RWPE2 (cell line): ENCODE measurements at places on chromosomes 4 and X.

- no peak for DNase-seq
These were observed 886.4 kb upstream of the ADGRL3 start for GRCh38 chr4:60313611-60314178.

DNA sequence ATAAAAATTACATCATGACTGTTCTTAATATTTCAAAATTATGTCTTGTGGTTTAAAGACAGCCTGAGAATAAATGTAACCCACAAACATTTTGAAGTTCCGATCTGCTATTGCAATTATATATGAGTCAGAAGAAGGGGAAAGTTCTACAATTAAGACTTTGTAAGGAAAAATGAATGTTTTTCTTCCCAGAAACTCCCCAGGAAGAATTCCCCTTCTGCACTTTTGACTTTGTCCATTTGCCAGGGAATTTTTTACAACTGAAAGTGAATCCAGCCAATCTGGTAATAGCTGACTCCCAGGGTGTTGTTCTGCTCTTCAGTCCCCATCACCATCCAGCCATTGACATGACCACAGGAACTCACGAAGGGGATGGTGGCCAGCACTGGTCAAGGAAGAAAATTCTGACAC lies 61.6 kb upstream of the NOCT start:
- no peak for DNase-seq

- DNase-seq: no peak
These were observed 13.9 kb downstream of the LRAT start for GRCh38 chr4:154757713-154758112.

GRCh38 chr4:15244354-15244753 lies 183.5 kb upstream of the C1QTNF7 start:
- no peak for DNase-seq

GRCh38 chr4:81346719-81347118 lies 125.0 kb downstream of the RASGEF1B start:
- no peak for DNase-seq

- no peak for DNase-seq
These were observed 63.4 kb downstream of the DCTD start for GRCh38 chr4:182853731-182854330.

GRCh38 chrX:20382082-20382481 lies 115.4 kb upstream of the RPS6KA3 start:
- no peak for DNase-seq

- no peak for DNase-seq
These were observed 644.1 kb upstream of the PITX2 start for GRCh38 chr4:111266937-111267336.

- DNase-seq: no peak
These were observed 59.1 kb downstream of the SMIM20 start for GRCh38 chr4:25972984-25973745.

GRCh38 chr4:34733185-34733941 lies 1511.0 kb downstream of the ARAP2 start:
- no peak for DNase-seq

DNA sequence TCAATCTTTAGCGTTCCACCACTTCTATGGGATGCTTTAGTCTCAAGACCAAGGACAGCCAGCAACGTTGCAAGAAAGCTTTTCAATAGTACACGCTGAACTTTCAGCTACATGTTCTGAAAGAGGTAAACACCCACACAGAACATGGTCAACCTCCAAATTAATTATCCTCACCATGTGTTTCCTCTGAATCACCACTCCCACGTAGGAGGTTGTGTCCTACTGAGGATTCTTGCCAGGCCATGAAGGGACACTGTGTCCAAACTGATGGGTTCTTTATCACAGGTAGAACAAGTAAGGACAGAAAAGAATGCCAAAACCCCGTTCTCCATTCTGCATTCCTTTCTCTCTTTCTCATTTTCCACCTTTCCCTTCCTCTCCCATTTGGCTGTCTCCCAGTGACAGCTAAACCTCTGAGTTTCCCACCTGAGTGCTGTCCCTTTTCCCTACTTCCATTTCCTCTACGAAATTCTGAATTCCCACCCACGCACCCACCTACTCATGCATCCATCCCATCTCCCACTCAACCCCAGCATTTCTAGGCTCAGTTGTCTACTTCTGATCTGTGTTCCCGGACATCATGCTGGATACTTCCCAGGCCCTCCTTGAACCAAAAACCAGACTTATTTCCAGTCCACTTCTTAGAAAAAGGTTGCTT lies 29.0 kb upstream of the GPM6B start:
- no peak for DNase-seq

DNA sequence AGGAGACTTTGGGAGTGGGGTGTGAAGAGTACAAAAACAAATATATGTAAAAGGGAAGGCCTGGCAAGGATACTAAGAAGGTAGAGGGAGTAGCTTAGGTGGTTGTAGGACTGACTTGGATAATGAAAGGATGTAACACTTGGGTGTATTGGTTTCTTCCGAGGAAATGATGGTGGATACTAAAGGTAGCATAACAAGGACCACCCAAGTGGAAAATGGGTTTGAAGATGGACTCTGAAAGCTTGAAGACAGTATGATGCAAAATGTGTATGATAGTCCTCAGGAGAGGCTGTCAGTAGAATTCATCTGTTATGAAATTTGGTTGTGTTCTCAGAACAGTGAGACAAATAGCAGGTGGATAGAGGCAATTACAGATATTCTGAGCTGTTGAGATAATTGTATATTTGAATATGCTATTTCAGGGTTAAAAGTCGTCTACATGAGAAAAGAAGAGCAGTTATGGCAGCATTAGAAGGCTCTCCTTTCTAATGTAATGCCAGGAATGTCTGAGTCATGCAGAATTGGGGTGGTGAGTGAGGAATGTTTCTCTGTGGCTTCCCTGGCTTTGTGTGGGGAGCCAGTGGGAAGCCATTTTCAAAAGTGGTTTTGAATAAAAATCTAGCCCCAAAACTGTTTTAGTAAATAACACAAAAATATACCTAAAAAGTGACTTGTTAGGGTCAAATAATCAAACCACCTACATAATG lies 75.6 kb downstream of the FHIP1A start:
- no peak for DNase-seq

DNA sequence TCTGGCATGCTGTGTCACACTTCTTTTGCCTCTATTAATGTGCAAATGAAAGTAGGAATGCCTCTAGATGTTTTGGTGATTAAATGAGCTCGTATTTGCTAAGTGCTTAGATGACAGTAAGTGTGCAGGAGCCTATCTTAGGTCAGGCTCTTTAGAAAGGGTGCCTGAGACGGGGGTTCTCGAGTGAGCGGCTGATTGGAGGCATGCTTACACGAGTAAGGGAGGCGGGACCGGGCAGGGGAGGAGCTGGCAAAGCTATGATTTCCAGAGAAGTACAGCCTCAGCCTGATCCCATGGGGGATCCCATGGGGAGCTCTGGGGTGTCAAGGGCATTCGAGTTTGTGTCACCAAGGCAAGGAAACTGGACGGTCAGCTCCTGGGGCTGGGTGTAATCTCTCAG lies 44.8 kb downstream of the CLDN34 start:
- no peak for DNase-seq

- DNase-seq: no peak
These were observed 82.6 kb downstream of the SORBS2 start for GRCh38 chr4:185729391-185729804.

DNA sequence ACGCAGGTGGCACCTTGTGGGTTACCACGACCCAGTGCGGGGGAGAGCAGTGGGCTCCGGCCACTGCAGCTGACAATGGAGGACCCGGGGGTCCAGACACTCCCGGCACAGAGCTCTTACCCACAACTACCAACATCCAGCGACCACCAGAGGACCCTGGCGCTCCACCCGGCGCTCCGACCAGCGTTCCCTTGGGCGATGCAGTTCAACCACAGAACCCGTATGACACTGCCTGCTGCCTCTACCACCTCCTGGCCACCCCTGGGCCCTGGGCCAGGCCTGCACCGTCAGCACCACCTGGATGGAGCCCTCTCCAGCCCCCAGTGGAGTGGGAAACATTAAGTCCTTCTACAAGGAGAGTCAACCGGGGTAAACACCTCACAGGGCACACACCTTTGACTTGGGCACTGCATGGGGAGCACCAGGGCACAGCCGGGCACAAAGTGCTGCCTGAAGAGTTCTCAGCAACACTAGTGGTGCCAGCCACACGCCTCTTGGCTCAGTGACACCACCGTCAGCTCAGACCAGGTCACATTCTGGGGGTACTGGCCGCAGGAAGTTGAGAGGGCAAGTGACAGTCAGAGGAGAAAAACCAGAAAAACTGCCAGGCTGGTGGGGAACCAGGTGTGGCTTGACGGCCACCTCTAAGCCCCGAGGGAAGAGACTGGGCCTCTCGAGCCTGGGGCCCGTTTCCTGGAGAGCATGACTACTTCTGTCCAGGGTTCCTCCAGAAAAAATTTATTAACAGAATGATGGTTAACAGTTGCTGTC lies 2.6 kb downstream of the CTBP1 start:
- peak; percentile 60 for DNase-seq

GRCh38 chr4:159719531-159719930 lies 616.7 kb downstream of the RAPGEF2 start:
- DNase-seq: no peak

- no peak for DNase-seq
These were observed 27.4 kb downstream of the FAM149A start for GRCh38 chr4:186131935-186132334.

DNA sequence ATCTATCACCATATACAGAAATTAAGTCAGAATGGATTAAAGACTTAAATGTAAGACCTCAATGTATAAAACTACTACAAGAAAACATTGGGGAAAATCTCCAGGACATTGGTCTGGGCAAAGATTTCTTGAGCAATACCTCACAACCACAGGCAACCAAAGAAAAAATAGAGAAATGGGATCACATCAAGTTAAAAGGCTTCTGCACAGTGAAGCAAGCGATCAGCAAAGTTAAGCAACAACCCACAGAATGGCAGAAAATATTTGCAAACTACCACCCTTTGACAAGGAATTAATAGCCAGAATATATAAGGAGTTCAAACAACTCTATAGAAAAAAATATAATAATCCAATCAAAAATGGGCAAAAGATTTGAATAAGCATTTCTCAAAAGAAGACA lies 236.9 kb upstream of the EMCN start:
- no peak for DNase-seq

DNA sequence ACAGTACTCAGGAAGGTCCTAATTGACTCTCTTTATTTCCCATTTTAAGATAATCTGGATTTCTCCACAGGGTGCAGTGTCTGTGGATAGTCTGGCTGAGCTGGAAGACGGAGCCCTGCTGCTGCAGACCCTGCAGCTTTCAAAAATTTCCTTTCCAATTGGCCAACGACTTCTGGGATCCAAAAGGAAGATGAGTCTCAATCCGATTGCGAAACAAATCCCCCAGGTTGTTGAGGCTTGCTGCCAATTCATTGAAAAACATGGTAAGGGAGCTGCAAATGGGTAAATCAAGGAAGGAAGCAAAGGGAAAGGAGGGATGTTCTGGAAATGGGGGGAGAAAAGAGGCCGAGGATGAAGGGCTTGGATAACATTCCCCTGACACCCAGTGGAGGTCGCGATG lies 26.0 kb downstream of the ARHGAP36 start:
- DNase-seq: no peak

DNA sequence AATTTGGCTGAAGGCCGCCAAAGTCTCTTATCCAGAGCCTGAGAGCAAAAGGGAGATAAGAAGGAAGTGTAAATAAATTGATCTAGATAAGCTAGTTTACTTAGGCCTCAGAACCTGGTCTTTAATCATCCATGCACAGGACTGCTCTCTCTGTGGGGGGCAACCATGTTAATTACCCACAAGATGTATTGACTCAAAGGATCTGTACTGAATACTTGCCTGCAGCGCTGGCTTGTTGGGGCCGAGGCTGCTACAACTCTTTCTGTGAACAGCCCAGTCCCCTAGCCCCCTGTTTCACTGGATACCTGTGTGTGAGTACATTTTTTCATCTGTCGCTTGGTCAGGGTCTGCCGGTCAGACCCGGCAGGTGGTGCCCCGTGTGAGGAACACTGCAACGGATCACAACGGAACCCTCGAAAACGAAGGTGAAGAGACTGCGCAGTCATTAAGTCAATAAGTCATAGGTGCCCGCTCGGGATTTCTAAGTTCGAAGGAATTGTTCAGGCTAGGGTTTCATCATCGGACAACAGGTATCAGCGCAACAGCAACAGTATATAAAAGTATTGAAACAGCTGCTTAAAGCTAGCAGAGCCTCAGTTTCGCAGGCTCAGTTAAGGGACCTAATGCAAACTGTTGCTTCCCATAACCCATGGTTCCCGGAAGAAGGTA lies 8.3 kb downstream of the MAGEA11 start:
- no peak for DNase-seq

- DNase-seq: no peak
These were observed 186.2 kb downstream of the KIT start for GRCh38 chr4:54843946-54844345.

DNA sequence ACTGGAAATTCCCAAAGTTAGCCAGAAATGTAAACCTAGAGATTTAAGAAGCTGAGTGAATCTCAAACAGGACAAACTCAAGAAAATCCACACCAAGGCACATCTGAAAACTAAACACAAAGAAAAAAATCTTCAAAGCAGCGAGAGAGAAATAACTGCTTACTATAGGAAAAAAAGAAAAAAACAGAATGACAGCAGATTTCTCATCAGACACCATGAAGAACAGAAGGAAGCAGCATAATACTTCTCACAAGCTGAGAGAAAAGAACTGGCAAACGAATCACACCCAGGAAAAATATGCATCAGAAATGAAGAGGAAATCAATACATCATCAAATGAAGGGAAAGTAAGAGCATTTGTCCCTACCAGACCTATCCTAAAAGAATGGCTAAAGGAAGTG lies 236.3 kb upstream of the ADAMTS3 start:
- DNase-seq: no peak
